ENCODE measurements at places on chromosomes 4 and X.
A peak's percentile ranks its signal among the peaks of the same experiment; 100 is the strongest.

GRCh38 chrX:124240422-124240821 is 92.0 kb upstream of the TEX13D start:
- no peak for DNase-seq

GRCh38 chrX:47166126-47166525 is 21.1 kb downstream of the RBM10 start:
- DNase-seq: no peak

- DNase-seq: peak; percentile 43
Observed at GRCh38 chrX:10106806-10107205, 50.0 kb upstream of the CLCN4 start.

DNA sequence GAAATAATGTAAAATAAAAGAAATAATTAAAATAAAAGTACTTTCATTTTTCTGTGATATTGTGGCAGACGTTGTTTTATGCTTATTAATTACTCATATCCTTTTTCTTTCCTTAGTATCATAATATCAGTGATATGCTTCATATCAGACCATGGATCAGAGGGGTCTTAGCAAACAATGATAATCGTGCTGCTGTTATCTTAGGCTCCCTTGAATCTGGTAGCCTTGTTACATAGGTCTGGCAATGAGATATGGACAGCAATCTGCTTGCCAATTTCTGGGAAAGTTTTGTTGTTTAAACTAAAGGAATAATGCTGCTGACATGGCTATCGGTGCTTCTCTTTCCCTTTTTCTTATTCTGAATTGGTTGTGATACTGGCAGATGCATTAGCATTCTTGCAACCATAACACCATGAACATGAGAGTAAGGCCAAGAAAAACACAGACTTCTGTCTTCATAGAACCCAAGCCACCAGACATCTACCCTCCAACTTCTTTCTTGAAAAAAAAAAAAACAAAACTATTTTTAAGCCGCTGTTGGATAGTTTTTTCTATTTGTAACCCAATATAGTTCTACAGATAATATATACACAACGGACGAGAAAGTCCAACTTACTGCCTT is 16.4 kb downstream of the EPHA5 start:
- no peak for DNase-seq

DNA sequence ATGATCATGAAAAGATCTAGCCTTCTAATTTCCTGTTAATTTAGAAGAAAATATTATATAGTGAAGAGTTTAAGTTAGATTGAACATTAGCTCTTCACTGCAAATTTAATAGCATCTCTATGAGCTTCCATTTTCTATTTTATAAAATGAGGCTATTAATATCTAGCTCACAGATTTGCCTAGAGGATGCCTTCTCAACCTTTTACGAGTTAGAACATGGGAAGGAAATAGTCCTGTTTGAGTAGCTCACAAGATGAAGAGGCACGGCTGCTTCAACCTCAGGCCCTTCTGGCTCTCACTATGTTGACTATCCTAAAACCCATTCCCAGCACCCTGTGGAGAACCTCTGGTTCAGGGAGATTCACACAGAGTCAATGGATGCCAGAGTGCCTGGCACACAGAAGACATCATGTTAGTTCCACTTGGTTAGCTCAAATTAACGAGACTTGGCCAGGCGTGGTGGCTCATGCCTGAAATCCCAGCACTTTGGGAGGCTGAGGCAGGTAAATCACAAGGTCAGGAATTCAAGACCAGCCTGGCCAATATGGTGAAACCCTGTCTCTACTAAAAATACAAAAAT is 97.9 kb upstream of the GUCY1A1 start:
- DNase-seq: no peak

GRCh38 chrX:33142331-33142730 is 69.0 kb downstream of the DMD start:
- no peak for DNase-seq

DNA sequence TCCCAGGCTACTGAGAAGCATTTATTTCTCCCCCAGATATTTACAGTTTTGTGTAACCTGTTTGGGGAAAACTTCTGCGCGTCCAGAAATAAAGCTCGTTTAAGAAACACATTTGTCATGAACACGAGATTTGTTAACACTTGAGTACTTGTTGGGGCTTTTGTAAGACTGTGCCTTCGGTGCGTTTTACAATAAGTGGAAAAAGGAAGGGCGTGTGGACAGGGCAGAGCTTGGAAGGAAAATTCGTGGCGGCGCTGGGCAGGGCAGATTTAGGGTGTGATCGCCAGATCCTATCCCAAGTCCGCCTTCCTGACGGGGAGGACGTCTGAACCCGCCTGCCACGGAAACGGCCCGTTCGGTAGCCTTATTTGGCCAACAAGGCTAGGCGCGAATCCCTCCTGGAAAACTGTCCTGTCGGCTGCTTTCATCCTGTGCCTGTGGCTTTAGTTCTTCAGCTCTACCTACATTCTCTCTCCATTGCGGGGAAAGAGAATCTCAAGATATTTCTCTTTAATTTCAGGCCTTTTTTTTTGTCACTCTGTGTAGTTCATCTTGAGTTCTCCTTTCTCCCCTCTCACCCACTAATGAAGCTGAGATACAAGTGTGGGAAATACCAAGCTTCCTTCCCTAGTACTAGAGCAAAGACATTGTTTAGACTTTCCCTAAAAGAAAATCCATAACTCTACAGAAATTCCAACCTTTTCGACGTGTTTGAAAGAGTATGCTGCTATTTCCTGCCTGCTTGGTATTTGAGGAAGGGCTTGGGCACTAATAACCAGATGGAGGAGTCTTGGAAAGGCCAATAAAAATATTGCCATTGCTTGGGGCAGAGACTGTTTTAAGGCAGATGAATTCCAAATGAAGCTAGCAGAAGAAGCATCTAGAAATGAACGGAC is 982 bp downstream of the PDLIM5 start:
- DNase-seq: peak; percentile 2

- DNase-seq: no peak
Observed at GRCh38 chrX:56963377-56963776, 32.0 kb downstream of the SPIN3 start.

DNA sequence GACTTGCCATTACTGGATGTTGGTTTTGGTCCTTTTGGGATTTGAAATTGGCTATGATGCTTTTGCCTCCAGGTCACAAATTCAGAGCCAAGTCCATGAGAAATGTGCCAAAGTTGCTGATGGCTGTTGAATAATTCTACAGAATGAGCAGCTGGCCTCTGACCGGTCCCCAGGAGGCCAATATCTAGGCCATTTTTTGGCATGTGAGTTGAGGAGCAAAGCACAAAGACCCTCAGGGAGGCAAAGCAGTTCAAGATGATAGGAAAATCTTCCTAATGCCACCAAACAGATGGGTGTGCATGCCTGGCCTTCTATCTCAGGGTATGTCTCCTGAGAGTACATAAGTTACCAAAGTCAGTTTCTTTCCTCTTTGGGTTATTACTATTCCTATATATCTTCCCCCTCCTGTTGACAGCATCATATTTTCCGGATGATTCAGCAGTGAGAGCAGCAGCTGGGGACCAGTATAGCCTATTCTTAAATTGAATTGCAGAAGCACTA is 44.4 kb downstream of the SEL1L3 start:
- DNase-seq: no peak

DNA sequence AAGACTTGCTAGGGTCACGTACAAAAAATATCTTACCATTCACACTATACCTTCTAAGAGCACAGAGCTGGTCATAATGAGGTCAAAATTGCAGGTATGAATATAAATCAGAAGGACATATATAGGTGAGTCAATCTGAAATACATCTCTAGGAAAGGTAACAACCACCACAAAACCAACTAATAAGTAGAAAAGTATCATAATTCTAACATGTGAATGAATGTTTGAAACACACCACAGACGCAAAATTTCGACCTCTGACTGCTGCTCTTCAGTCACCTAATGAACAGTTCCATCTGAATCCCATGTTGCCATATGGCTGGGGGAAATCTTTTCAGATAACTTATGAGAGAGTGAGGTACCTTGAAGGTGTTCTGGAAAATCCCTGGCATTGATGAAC is 22.1 kb downstream of the STAP1 start:
- no peak for DNase-seq

GRCh38 chr4:124641715-124642381 is 70.7 kb downstream of the ANKRD50 start:
- no peak for DNase-seq

- DNase-seq: no peak
Observed at GRCh38 chr4:46994007-46994405, 625 bp upstream of the GABRA4 start.

GRCh38 chr4:173508386-173509035 is 21.5 kb downstream of the HAND2 start:
- no peak for DNase-seq

- DNase-seq: no peak
Observed at GRCh38 chr4:40986375-40986774, 228.0 kb downstream of the APBB2 start.

DNA sequence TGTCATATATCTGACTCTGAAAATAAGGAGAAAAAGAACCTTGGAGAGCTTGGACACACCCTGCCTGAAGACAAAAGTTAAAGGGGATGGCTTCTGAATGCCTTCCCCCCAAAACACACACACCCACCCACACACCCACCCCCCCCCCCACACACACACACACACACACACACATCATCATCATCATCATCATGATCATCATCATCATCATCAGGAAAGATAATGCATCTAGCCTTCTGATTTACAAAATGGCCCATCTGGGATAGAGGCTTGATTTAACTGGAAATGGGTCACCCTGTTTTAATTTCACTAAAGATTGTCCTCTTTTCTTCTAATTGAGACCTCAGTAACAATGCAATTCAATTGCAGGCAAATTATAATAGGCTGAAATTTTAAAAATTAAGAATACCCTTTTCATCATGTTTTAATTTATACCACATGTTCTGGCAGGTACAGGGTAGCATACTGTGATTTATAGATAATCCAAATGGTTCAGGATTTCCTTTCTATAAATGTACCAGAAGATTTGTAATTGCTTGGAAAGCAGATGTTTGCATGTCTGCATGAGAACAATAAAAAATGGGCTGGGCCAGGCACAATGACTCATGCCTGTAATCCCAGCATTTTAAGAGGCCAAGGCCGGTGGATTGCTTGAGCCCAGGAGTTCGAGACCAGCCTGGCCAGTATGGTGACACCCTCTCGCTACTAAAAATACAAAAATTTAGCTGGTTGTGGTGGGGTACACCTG is 56.5 kb downstream of the TRIM2 start:
- DNase-seq: no peak

GRCh38 chrX:55111578-55112254 is 22.9 kb downstream of the PAGE2 start:
- DNase-seq: no peak

DNA sequence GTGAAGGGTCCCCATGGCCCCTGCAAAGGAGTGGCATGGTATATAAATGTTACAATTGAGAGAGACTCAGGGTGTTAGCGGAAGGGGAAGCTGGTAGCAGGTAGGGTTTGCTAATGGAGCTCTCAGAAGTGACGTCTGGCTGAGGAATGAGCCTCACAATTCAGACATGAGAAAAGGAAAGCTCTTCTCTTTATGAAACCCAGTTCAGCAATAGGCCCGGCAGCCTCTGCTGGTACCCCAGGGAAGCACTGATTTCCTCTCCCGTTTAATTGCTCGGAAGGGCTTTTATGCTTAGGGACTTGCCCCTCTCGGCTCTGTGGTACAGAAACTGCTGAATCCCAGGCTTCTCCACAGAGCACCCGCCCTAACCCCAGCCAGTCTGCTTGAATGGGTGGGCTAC is 19.4 kb upstream of the AFAP1 start:
- no peak for DNase-seq

- DNase-seq: no peak
Observed at GRCh38 chr4:110681381-110681780, 58.5 kb upstream of the PITX2 start.

GRCh38 chrX:124931958-124932357 is 387.7 kb upstream of the TEX13C start:
- DNase-seq: no peak

GRCh38 chr4:29046781-29047180 is 1673.4 kb upstream of the PCDH7 start:
- DNase-seq: no peak

GRCh38 chrX:57929373-57929772 is 19.1 kb upstream of the ZXDA start:
- DNase-seq: no peak

DNA sequence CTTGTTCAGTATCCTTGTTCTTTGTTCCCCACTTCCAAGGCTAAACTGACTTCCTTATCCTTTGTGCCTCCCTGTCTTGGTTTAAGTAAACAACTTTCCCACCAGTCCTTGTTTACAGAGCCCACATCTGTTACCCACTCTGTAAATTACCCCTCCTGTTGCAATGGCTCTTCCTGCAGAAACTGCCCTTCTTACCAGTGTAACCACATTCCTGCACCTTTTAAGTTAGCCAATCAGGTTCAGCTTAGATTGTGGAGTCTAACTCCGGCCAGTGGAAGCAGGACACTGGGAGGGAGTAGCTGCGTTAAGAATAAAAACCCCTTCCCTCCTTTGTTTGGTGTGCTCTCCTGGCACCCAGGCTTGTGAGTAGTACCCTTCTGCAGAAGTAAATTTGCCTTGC is 360.9 kb downstream of the PRDM5 start:
- no peak for DNase-seq

Measured in activated CD4-positive, alpha-beta T cell treated with anti-CD3 and anti-CD28 coated beads, Interleukin-2, amount 50 U/mL, for 4 hours (primary cell).